ENCODE measurements at places on chromosomes 3 and 15.

- peak; percentile 31 for DNase-seq
Observed at GRCh38 chr3:190036631-190037030, 84.1 kb downstream of the P3H2 start.

DNA sequence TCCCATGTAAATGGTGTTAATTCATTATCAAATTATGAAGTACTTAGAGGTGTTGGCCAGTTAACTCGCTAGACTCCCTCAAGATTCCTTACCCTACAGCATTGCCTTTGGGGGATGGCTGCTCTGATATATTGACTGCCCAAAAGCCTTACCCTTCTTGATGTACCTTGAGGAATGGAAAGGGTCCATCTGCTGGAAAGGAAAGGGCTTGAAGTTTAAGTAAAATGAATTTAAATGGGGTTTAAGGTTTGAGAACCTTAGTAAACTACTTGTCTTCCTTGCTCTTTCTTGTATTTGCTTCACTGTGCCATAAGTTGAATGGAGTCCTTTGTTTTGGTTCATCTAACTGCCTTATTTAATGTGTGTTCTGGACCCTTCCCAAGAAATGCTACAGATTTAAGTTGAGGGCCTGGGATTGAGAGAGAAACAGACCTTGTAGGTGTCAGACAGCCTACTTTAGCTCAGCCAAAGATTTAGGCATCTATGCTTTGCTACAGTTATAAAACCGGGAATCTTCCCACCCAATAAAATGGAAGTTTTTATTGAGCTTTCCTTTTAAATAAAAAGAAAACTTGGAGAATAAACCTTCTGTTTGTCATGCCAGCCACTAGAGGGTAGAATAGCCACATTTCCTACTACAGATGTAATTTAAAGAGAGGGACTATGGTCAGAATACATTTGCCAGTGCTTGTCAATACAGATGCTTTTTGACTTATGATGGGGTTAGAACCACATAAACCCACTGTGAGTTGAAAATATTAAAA, 25.3 kb downstream of the CMSS1 start:
- DNase-seq = peak; percentile 68

GRCh38 chr3:115693868-115694267, 70.6 kb downstream of the GAP43 start:
- DNase-seq = no peak

DNA sequence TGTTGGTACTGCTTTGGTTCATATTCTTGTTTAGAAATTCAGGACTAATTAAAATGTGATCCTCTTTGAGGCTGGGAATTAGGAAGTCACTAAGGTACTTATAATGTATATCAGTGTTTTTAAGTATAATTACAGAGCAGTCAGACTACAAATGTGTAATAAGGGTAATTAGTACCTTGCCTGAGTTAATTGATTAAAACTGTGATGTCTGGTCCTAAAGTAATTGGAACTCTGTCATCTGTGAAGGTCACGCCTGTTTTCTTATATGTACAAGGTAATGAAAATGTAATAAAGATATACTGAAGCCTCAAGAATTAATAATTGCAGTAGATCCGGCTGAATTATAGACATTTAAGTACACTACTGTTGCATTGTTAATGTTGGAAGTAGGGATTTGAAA, 32.8 kb downstream of the RIOX2 start:
- DNase-seq = no peak

DNA sequence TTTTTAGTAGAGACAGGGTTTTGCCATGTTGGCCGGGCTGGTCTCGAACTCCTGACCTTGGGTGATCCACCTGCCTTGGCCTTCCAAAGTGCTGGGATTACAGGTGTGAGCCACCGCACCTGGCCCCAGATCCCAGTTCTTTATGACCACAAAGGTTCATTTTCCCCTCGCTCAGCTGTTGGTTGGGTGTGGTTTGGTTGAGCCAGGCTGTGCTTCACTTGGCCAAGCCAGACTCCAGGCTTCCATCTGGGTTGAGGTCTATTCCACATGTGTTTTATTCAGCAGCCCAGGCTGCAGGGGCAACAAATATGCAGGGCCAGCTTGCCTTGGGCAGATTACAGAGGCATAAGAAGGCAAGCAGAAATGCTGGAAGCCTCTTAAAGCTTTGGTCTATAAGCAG, 13.7 kb downstream of the CGNL1 start:
- no peak for DNase-seq

GRCh38 chr3:148331081-148331846, 366.4 kb upstream of the AGTR1 start:
- no peak for DNase-seq

GRCh38 chr3:48614044-48614443, 4.6 kb upstream of the UQCRC1 start:
- DNase-seq = peak; percentile 40

DNA sequence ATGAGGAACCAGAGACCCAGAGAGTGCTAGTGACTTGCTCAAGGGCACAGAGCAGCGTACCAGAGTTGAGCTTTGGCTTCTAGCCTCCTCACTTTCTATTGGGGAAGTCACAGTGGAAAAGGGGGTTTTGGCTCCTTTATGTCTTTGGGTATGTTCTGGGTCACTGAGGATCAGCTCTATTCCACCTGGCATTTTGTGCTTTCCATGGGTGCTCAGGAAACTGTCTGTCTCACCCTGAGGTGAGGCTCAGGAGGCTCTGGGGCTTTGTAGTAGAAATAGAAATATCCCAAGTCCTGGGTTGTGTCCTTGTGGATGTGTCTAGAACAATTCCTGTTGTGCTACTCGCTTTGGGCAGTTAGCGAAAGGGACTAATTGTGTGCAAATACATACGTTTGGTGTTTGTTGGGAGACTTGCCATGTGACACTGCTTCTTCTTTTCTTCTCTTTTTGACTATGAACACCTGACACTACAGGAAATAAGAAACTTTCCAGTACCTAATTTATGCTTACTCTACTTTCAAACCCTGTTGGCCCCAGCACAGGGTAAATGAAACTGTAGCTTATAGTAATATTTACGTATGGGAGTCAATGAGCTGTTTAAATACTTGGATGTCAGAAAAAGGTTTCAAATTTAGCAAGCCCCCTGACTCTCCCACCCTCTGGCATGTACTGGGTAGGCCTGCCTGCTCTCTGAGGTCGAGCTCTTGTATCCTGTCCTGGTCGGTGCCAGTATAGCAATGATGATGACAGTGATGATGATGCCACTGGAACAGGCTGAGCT, 35.6 kb downstream of the SMAD3 start:
- no peak for DNase-seq

DNA sequence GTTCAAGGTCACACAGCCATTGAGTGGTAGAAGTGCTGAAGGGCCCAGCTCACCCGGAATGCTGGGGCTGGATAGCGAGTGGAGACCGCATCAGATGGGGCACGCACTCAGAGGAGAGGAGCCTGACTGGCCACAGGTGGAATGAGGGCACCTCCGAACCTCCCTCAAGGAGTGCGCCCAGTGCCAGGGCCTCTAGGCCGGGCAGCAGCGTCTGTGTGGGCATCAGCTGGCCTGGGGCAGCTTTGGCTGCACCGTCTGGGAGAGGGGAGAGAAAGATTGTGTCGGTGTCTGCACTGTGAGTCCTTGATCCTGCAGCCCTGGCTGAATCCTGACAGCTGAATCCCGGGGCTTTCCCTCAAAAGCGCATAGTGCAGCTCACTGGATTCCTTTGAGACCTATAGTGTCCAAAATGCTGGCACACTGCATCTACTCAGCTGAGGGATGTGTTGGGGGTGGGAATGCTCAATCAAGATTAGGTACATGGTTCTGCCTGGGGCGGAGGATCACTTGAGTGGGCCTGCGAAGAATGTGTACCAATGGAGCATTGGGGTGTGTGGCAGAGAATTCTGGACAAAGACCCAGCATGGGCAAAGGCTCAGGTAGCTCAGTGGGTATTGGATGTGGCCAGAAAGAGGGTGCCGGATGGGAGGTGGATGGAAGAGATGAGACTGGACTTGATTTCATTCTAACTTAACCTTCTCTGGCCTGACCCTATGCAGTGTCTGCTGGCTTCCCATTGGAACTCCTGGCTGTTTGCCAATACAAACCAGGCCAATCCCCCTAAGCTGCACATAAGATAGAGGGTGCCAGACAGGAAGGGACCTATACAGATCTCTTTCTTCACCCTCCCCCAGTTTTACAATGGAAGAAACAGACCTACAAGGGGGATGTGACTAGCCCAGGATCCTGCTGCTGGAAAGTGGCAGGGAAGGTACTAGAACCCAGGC, 950 bp downstream of the ANKDD1A start:
- no peak for DNase-seq

- no peak for DNase-seq
Observed at GRCh38 chr3:50551681-50552435, 15.7 kb downstream of the C3orf18 start.

DNA sequence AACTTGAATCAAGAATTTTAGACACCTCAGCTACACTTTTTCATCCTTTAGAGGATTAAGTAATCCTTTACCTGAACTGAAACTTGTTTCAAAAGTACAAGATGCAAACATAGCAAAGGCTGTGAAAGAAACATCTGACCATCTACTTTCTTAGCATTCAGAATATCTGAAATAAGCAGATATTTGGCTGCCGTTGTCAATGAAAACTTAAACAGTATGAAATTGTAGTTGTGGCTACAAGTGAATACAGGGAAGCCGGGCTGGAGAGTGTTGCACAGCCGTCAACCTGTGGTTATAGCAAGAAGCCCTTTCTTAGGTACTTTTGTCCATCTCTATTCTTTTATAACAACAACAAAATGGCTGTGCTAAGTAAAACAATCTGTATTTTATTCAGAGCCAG, 6.9 kb upstream of the CX3CR1 start:
- no peak for DNase-seq

DNA sequence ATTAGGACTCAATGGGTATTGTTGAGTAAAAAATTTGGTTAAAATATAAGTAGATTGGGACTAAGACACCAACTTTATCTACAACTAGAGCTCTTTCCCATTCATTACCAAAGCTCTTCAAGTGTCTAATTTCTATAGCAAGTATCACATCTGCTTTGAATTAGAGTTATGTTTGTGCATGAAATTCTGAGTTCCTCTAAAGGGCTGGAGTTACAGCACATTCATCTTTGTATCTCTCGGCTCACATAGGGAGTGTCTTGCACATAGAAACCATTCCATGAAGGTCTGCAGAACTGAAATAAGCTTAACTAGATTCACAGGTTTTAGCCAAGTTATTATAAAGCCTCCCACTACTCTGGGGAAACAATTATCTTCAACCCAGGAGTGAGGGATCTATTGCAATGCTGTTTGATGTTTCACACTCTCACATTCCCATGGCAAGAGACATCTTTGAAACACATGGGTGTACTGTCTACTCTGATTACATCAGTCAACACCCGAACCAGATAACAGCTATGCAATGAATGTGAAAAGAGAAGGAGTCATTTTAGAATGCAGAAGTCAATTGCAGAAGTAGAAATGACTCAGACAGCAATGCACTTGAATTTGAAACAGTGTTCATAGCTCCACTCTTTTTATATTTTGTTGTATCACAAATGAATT, 93.1 kb upstream of the KBTBD8 start:
- no peak for DNase-seq

DNA sequence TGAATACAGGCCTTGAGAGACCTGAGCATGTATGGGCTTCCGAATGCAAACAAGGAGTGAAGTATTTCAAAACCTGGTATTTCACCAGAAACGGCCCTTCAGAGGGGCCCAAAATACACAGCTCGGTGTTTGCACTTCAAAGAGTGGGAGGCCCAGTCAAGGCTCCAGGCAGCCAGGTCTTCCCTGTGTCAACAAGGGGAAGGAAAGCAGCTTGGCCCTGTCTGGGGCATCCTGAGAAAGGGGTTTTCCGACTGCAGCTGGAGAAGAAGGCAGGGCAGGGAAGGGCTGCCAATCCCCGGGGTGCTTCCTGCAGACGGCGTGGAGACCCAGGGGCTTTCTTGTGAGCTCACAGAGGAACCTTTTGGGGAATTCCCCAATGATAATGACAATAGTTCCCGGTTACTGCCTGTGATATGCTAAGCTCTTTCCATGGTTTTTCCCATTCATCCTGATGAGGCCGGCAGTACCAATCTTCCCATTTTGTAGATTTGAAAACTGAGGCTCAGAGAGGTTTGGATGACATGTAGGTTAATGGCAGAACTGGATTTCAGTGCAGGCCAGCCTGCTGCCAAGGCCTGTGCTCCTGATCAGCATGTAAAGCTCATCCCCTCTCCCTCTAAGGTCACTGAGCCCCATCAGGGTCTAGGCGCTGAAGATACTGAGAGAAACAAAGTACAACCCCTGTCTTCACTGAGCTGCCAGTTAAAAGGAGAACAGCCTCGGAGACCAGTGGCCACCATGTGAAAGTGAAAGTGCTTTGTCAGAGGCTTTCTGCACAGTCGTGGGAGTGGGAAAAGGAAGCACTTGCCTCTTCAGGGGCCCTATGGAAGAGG, 43.0 kb upstream of the TLE3 start:
- DNase-seq = no peak

- DNase-seq = no peak
Observed at GRCh38 chr3:152434142-152434541, 165.4 kb downstream of the MBNL1 start.

GRCh38 chr3:178584722-178585380, 48.6 kb downstream of the KCNMB2 start:
- no peak for DNase-seq

GRCh38 chr3:60660026-60660425, 591.2 kb downstream of the FHIT start:
- no peak for DNase-seq

DNA sequence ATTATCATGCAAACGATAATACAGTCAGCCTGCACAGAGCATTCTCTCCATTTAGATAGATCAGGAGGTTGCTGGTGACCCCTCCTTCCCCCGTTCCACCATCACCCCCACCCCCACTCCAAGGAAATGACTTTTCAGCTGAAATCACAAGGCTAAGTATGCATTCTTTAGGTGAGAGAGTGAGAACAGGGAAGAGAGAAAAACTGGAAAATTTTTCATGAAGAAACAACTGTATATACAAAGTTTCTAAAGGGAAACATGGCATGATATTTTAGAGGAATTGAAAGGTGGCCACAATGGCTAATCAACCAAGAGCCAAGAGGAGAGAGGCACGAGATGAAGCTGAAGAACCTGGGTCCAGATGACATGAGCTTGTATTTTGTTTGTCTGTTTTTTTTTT, 22.2 kb downstream of the BCL2A1 start:
- DNase-seq = no peak

GRCh38 chr3:166123088-166123487, 285.9 kb upstream of the BCHE start:
- no peak for DNase-seq

GRCh38 chr15:50260969-50261496, 4.5 kb downstream of the HDC start:
- DNase-seq = no peak

- DNase-seq = no peak
Observed at GRCh38 chr3:79264892-79265291, 502.9 kb downstream of the ROBO1 start.

DNA sequence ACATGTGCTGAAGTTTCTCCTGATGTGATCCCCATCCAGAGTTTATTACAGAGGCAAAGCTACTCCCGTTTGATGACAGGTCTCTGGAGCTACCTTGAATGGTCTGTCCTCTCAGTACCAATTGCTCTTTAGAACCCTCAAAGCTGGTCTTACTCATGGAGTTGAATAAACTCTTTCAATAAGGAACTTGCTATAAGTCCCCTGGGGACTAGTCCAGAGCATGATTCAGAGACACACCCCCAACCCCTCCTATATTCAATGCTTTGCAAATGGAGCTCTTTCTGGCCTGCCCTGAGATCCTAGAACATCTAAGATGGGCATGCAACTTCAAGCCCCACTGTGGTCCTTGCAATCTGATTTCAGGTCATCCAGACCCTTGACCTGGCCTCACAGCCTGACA, 23.9 kb upstream of the TPM1 start:
- DNase-seq = no peak

Data from RKO (cell line).